ENCODE measurements at places on chromosomes 5 and 9.

GRCh38 chr5:168712280-168712924 lies 133.2 kb upstream of the PANK3 start:
- DNase-seq: no peak

GRCh38 chr9:125233678-125234077 lies 7.5 kb downstream of the HSPA5 start:
- no peak for DNase-seq

DNA sequence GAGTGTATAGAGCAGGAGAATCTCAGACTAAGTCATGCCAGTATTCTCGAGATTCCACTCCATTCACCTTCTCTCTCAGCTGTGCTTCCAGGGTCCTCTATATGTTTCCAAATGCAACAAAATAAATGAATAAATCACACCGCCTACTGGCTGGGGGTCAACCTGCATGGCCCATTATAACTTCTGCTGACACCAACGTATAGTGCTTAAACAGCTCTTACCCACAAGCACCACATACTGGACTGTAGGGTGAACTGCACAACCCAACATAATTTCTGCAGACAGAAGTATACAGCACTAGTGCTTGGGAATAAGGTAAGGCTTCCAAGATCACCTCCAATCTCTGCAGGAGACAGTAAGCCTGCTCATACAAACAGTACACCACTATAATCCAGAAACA lies 33.1 kb upstream of the HTR4 start:
- DNase-seq: no peak

DNA sequence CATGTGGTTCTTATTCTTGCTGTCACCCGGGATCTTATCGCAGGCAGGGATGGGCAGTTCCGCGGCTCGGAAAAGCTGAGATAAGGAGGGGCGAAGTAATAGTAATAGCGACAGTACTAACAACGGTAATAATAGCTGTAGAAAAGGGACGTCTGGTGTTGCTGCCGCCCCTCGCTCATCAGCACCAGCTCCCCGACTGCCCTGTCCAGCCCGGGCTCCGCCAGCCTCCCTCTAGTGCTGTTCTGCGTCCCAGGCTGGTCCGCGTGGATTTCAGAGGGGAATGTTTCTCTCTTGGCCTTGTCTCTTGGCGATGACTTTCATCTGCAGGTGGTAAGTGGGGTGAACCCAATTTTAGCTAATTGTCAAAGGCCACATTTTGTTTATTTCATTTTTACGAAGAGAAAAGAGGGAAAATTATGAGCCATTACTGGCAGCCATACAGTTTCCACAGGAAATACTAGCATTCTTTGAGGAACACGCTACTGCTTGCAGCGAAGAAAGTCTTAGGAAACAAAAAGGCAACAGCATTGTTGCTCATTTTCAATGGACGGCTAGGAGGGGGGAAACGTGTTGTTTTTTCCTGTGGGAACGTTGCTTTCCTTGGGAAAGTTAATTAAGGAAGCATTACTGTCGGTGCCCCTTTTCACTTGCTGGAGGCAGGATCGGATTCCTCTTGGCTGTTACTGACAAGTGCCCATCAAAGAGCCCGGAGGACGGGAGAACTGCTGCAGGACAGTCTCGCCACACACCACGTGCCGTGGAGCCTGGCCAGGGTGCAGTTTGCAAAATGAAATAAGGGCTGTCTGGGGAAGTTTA lies 762 bp downstream of the SNCAIP start:
- no peak for DNase-seq

Data from CD4-positive, alpha-beta T cell treated with Interleukin-6 at 100 ng/mL for 8 hours (primary cell).